Muscle of arm (tissue), 14 donors: ENCODE measurements at places on chromosomes 2 and 18. TPM values are rescaled to one million over a fixed set of nuclear protein-coding genes. Genes with fewer than 3 reads are reported as not detected.
A peak's percentile ranks its signal among the peaks of the same experiment; 100 is the strongest.

DNA sequence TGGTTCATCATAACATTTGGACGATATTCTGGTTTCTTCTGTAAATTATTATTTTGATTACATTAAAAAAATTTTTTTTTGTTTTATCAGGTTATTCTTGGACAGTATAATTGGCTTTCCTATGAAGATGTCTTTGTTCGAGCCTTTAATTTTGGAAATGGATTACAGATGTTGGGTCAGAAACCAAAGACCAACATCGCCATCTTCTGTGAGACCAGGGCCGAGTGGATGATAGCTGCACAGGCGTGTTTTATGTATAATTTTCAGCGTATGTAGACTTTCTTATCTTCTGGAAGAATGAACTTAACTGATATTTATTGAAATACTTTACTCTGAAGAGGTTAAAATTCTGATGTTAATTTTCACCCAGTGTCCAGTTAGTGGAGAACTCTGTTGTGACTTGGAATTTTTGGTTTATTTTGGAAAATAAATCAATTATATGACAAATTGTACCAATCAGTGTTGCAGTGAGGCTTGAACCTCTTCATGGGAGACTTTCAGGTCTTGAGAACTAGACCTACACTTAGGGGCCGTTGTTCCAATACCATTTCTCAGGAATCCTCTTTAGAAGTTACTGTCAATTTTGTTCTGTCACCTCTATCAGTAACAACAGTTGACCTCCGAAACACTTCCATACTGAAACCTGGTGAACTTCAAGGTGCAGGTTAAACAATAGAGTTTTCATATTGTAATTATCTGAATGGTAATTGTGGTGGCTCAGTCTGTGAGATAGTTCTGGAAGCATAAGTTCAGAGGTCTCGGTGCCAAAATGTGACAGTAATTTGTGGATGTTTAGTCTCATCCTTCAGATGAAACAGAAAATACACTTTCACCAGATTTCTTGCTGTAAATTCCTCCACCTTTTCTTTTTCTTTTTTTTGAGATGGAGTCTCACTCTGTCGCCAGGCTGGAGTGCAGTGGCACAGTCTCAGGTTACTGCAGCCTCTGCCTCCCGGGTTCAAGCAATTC, 55.7 kb downstream of the ACSL3 start:
- no peak for DNase-seq

DNA sequence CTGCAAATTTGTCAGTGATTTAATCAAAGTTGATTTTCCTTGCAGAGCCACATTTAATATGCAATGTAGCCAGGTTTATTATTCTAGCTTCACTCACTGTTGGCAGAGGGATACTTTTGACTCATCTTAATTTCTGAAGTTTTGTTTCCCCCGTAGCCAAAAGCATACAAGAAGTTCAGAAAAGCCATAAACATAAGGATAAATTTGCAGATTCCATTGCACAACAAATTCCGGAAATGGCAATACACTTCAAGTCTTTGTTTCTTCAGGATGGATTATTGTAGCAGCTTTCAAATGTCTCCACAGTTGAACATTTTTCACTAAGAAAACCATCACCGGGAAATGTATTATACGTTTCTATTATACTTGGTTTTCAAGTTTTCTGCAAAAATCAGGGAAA, 88.0 kb upstream of the ZCCHC2 start:
- DNase-seq, result no peak

DNA sequence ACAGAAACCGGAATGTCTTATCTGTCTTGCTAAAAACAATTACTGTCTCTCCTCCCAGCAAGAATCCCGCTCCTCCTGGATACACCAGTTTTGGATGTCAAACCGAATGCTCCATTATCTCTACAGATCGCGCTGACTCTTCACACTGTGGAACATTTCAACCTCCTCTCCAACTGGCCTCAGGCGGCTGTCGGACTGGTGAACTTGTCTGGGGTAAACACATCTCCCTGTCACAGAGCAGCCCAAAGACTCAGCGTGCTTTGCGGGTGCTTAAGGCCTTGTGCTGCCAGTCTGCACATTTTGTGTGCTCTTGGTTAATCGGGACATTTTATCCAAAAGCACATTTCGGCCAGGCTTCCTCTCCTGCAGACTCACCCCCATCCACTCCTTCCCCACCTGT, 173.1 kb downstream of the ICOS start:
- DNase-seq, result no peak

DNA sequence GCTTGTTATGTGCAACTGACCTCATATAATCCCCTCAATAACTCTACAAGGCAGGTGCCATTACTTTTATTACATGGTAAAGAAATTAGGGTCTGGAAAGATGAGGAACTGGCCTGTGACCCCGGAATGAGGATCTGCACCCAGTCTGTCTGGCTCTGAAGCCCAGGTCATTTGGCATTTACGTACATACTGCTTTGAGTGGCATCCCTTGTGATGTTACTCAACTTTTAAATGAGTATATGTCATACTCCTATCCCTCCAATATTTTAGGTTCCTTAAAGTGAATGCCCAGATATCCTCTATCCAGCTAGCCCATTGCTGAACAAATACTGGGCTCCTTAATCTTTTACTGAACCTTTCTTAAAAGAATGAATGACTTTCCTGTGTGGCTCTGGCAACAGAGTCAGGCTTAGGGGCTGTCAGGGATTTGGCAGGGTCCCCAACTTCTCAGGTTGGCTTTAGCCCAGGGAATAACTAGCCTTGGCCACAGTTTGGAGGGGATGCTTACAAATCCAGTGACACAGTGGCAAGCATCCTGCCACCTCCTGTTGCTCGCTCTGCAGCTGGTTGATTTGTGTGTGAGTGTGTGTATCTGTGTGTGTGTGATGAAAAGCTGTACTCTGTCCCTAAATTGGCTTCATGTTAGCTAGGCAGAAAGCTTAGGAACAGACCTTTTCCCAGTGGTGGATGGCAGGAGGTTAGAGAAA, 3.4 kb upstream of the CXCR4 start:
- DNase-seq, result no peak

- no peak for DNase-seq
These were observed 477 bp downstream of the ACVR1 start for GRCh38 chr2:157875641-157876065.

- DNase-seq, result no peak
These were observed 130.2 kb downstream of the RGPD3 start for GRCh38 chr2:106338043-106338442.

DNA sequence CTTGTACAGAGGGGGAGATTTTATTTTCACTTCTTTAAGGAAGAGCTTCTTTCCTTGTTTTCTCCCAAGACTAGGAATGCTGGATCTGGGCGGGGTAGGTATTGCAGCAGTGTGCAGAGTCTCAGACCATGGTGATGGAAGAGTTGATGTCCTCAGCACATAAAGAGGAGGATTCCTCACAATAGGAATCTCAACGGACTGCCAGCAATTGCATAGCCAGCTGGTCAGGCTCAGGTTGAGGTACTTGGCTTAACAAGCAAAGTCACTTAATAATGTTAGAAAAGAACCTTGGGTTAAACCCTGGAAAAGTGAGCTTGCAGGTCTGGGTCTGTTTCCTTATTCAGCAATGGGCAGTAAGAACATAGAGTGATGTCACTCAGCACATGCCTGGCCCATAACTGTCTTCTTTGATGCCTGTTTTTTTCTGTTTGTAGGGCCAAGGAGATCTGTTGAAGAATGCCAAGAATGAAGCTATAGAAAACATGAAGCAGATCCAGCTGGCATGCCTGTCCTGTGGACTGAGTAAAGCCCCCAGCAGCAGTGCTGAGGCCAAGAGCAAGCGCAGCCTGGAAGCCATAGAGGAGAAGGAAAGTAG, 342.1 kb downstream of the PLCL1 start:
- peak; percentile 35 for DNase-seq

GRCh38 chr18:49178736-49179135, 228.0 kb upstream of the SMAD7 start:
- DNase-seq, result peak; percentile 25

GRCh38 chr2:202337151-202337550, 39.0 kb upstream of the BMPR2 start:
- DNase-seq, result no peak

DNA sequence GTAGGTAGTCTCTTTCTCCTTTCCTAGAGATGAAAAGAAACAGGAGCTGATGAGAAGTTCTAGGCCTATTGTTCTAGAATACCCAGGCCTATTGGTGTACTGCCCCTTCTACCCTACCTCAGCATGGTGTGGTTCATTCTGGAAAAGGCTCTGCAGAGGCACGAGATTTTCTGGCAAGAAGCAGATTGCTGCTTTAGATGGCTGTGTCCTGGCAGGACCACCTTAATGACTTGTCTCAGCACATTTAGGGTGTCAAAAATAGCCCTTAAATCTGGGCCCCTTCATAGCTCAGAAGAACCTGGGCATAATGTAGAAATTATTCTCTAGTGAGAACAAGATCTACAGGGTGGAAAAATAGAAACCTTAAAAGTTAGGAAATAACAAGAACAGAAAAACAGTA, 87.9 kb downstream of the BCL2L11 start:
- DNase-seq, result no peak

- no peak for DNase-seq
These were observed 56.4 kb upstream of the NFATC1 start for GRCh38 chr18:79339094-79339908.

GRCh38 chr2:46340740-46341420, 43.7 kb downstream of the EPAS1 start:
- DNase-seq, result no peak

- no peak for DNase-seq
These were observed 2.1 kb downstream of the PPP3R1 start for GRCh38 chr2:68250196-68250595.

DNA sequence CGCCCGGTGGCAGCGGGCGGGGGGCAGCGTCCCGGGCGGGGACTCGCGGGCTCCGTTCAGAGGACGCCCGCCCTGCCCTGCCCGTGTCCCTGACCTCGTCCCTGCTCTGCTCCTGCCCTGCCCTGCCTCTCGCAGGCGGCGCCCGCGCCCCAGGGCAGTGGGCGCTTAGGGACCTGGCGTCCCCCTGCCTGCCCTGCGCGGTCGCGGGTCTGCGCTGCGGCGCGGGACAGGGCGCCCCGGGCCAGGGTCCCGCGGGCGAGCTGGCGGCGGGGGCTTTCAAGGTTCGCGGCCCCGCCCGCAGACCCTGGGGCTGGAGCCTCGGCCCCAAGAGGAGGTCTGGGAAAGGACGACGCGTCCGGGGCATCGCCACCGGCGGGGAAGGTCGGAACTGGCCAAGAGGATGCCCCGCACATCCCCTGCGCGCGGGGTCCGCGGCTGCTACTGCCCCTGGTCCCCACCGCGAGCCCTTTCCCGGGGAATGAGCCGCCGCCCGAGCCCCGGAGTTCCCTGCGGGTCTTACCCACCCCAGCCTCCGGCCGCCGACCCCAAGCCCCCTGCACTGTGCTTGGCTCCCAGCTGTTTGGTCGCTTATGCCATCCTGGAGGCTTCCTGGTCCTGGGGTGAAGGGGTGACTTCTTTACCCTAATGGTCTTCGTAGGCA, 679 bp downstream of the RNF144A start:
- no peak for DNase-seq

- DNase-seq, result no peak
These were observed 82.1 kb downstream of the TSN start for GRCh38 chr2:121837591-121837990.

DNA sequence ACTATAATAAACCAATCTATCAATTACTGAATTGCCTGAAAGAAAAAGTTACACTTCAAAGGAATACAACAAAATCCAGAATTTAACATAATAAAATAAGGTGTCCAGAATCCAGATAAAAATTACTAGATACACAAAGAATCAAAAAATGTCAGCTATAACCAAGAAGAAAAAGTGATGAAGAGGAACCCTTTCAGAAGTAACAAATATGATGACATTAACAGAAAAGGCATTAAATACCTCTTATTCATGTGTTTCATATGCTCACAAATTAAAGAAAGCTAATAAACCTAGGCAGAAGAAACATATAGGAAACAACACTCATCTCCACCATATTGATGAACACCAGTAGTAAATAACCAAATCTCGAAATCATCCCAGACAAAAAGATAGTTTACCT, 722.8 kb downstream of the ADCYAP1 start:
- DNase-seq, result no peak

DNA sequence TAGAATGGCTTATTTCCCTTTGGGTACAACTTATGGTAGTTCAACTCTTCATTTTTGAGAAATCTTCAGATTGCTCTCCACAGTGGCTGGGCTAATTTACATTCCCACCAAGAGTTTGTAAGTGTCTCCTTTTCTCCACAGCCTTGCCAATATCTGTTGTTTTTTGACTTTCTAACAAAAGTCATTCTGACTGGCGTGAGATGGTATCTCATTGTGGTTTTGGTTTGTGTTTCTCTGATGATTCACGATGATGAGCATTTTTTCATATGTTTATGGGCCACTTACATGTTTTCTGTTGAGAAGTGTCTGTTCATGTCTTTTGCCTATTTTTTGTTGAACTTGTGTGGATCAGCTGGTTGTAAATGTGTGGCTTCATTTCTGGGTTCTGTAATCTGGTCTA, 871.0 kb downstream of the EPHA4 start:
- no peak for DNase-seq

DNA sequence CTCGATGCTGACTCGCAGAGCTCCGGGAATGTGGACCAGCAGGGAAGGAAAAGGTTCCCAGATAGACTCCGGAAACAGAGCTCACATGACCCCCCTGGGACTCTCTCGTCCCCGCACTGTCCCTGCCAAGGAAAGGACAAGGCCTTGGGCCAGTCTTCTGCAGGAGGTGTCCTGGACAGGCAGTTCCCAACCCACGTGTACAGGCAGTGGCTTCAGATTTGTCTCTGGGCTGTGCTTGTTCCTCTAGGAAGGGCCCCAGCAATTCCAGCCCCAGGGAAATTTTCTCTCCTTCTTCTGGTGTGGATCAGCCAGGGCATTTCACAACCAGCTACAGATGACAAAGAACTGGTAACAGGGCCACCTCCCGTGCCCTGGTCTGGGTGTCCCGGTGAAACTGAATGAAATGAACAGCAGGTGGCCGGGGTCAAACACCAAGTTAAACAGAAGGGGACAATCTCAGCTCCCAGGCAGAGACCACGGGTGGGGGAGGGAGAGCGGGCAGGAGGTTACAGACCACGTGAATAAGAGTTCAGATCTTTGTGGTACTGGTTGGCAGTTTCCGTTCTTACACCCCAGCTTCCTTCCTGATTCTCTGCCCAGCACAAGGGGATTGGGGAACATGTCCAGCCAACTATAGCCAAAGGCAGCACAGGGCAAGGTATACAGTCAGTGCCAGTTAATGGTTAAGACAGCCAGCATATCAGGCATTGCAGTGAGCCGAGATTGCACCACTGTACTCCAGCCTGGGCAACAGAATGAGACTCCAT, 52.2 kb upstream of the CAB39 start:
- no peak for DNase-seq

Gene RPRM
- 5.0 TPM for polyA plus RNA-seq

Gene FAM161A
- 19.1 TPM for polyA plus RNA-seq

Gene PKDCC
- 205 TPM for polyA plus RNA-seq

Gene CACNB4
- polyA plus RNA-seq, result 6.2 TPM

Gene LRP1B
- 3.6 TPM for polyA plus RNA-seq
